ENCODE measurements at places on chromosomes 6 and 20.

DNA sequence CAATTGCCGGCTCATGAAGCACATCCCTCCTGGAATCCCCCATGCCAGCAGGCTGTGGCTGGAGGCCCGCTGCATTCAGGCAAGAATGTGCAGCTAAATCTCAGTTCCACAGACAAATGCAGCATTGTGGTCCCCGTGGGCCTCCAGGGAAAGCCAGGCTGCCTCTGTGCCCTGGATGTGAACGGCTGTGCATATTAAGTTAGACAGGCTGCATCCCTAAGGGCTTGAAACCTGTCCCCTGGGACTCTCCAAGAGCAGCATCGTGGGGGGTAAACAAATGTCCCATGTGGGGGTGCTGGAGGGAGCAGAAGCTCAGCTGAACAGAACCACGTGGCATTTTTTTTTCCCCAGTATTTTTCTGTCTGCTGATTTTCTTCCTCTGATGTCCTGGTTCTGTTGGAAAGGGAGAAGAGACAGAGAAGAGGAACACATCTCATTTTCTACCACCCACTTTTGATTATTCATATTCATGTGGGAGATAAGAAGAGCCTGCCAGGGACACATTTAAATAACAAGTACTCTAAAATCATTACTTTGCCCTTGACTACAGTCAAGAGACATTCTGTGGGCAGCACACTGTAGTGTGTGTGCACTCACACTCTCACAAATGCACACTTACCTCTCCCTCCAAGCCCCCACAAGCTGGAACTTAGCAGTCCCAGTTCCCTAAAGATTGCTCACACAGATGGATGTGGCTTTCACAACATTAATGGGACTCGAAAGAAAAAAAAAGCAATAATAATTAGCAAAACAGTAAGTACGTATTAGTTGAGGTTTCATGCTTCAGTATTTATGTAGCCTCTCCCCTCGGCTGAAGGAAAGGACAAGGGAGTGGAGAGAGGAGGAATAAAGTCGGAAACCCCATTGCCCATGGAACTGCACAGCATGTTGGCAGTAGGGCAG is 16.9 kb downstream of the GFOD1 start:
- no peak for DNase-seq

GRCh38 chr6:135181333-135182070 is 394 bp downstream of the MYB start:
- DNase-seq, result no peak

DNA sequence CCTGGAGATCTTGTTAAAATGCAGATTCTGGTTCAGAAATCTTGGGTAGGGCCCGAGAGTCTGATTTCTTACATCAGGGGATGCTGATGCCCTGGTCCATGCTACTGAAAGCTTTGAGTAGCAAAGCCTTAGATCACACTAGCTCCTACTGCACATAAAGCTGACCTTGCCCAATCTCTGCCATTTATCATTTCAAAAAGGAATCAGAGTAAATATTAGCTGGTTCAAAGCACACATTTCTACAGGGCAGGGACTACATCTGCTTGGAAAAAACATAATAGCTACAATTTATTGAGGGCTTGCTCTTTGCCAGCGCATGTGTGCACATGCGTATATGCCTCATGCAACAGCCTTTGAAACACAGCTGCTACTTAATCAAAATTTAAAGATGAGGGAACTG is 440.4 kb upstream of the ARID1B start:
- DNase-seq, result no peak

- DNase-seq, result no peak
Measured at GRCh38 chr6:25963426-25964123, 973 bp downstream of the TRIM38 start.

- no peak for DNase-seq
Measured at GRCh38 chr6:43588194-43588593, 12.2 kb downstream of the POLH start.

GRCh38 chr6:29965563-29965872 is 23.2 kb downstream of the HLA-A start:
- DNase-seq, result no peak

DNA sequence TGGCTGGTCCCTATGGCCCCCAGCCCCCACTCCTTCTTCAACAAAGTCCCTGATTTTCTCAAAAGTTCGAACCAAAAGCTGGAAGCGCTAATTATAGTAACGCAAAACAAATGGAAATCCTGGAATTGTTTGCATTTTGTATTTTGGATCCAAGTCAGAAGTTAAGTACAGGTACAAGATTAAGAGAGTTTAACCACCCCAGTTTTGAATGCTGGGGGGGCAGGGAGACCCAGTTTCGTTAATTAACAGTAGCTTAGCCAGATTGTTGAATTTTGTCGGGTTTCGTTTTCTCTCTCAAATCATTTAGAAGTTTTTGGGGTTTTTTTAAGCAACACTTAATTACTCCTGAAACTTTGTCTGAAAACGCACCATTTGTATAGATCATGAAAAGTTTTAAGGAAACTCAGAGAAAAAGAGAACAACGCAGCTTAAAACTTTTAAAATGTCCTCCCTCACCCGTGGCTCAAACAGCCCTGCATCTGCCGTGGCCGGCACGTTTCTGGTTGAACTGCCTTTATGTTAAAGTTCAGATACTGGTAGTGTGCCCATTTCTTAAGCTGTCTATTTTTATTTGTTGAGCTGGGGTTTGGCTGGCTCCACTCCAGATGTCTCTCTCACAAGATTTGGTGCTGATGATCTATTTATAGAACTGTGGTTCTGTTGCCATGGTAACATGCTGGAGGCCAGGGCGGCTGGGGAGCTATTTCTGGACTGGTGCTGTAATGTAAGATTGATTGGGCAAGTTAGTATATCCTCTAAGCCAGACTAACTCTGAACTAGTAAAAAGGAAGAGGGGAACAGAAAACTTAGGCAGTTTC is 55.0 kb downstream of the GNAS start:
- no peak for DNase-seq

GRCh38 chr6:105300090-105300489 is 102.8 kb downstream of the PREP start:
- no peak for DNase-seq

- DNase-seq, result no peak
Measured at GRCh38 chr6:114739656-114740055, 396.8 kb upstream of the HS3ST5 start.

GRCh38 chr20:34108616-34109174 is 3.3 kb downstream of the EIF2S2 start:
- DNase-seq, result no peak

- DNase-seq, result no peak
Measured at GRCh38 chr20:32337937-32338661, 20.0 kb upstream of the ASXL1 start.

GRCh38 chr20:25042531-25043498 is 15.1 kb downstream of the ACSS1 start:
- no peak for DNase-seq

DNA sequence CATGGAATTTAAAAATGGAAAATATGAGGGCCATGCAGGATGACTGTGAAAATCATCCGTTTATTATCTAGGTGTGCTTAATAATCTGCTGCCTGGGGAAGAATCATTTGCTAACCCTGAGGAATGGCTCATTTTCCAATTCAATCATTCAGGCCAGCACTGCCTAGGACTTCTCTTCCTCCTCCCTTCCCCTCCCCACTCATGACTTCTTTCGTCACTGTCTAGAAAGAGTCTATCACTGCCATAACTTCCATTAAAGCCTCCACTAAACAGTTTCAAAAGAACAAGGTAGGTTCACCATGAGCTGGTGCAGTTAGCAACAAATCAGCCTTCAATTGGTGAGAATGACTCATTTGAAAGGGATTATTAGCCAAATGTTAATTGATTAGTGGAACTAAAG is 43.9 kb downstream of the TSHZ2 start:
- DNase-seq, result no peak

GRCh38 chr20:63090052-63090451 is 83.3 kb upstream of the BHLHE23 start:
- no peak for DNase-seq

GRCh38 chr6:152272486-152272885 is 364.7 kb downstream of the SYNE1 start:
- DNase-seq, result no peak

DNA sequence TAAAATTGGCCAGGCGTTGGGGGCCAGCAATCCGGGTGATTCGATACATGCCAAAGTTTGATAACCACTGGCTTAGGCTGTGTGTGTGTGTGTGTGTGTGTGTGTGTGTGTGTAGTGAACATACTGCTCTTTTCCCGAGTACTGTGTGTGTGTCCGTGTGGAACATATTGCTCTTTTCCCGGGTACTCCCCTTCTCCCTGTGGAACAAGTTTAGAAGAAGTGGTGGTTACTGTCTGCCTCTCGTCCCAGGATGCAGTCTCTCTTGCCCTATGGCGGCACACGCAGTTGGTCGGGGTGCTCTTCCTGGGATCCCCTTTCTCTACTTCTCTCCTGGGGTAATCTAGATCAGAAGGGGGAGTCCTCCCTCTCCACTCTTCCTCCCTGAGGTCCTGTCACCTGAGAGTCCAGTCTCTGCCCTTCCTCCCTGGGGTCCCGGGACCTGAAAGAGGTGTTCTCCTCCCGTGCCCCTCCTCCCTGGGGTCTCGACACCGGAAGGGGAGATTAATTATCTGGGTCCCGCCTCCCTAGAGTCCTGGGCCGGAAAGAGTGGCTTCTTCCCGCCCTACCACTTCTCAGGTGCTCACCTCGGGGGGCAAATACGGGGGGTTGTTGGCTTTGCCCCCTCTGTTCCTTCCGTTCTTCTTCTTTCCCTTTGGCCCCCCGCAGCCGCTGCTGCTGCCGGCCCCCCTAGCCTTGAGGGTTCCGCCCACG is 516 bp downstream of the GTPBP2 start:
- peak; percentile 54 for DNase-seq

DNA sequence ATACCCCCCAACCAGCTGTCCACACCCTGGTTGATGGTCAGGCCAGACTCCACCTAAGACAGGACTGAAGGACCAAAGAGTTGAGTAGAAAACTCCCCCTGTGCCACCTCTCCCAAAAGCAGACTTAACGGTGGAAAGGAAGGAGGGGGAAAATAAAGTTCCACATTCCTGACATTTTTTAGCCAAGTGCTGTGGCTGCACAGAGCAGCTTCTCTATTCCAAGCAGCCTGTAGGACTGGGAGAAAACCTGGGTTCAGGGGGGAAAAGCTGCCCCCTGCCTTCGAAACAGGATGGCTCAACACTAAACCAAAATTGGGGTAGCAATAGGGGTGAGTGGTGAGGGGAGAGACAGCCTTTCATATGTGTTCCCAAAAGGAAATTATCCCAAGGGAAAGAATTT is 3.6 kb downstream of the TRAM2 start:
- DNase-seq, result no peak

GRCh38 chr20:50920997-50921396 is 10.2 kb downstream of the ADNP start:
- no peak for DNase-seq

DNA sequence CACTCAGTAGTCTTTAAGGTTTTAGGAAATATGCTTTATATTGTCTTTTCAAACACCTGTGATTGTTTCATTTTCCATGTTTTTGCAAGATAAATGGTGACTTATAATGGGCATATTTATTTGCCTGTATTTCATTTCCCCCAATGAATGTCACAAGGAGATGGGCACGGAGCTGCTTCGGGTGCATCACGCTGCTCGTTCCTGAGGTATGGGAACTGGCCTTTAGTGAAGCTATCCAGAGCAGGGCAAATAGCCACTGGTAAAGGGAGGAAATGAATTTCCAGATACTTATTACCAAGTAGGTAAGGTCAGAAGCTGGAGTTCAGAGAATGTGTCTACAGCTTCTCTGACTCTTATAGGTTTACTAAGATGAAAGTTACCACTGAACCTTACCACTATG is 3.7 kb downstream of the POU3F2 start:
- no peak for DNase-seq

DNA sequence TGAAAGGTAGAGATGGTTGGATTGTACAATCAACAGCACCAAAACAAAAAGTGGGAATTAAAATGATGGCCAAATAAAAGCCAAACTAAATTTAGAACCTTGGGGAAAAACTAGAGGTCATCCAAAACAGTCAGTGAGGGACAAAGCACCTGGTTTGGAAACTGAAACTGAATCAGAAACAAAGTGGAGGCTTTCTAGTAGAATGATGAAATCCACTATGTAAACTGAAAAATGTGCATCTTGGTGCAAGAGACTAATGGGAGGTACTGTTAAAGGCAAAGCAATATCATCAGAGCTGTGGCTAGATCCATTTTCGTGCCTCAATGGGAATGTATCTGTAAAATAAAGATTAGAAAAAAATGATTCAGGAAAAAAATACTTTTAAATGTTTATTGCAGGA is 380.0 kb upstream of the GJE1 start:
- no peak for DNase-seq

DNA sequence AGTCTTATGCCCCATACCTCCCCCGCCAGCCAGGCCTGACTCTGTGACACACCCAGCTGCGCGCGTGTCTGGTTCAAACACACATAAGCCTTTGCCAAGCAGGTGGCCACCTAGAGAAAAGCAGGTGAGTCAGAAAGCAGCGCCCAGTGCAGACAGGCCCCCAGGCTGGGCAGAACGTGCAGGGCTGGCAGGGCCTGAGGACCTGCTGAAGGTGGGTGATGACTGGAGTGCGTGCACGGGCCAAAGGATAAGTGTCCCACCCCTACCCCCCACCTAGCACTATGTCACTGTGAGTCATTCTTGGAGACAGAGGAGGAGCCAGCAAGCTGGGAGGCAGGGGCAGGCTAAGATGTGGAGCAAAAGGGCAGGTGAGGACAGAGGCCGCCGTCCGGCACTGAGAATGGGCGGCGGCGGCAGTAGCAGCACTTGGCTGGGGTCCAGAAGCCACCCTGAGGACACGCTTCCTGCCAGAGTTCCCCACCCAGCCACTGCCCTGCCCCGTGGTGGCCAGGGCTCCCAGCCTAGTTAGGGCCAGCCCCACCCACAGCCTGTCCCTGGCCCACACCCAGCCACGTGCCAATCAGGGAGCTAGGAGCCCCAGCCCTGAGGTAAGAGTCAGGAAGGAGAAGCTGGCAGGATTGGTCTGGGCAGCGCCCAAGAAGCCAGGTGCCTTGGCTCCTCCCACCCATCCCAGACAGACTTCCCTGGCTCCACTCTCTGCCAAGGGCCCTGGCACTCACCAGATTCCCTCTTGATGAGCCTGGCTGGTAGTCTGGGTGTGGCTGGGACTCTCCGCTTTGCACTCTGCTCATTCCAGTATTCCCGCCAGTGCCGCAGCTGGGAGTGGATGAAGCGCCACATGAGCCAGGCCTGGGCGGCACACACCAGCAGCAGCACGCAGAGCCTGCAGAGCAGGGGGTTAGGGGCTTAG is 72.7 kb downstream of the TRAM2 start:
- no peak for DNase-seq

DNA sequence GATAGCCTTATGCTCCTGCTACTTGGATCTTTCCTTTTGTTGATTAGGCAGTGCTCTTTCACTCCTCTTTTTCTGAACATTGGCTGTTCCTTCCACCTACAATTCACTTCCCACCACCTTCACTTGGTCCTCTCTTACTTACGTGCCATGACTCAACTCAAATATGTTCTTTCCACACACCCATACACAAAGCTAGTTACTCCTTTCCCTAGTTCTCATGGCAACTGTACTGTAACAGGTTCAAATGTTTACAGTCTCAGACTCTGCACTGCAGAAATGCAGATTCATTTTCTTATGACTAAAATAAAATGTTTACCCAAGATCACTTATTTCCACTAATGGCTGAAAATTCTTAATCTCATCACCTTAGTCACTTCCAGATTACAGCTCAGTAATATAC is 174.0 kb upstream of the TSHZ2 start:
- no peak for DNase-seq

GRCh38 chr20:9203081-9203447 is 134.2 kb downstream of the PLCB4 start:
- no peak for DNase-seq

- no peak for DNase-seq
Measured at GRCh38 chr6:158011980-158012566, 30.4 kb downstream of the SYNJ2 start.

- no peak for DNase-seq
Measured at GRCh38 chr6:16466800-16467553, 228.6 kb downstream of the GMPR start.

GRCh38 chr6:51199105-51199552 is 380.5 kb downstream of the TFAP2B start:
- DNase-seq, result no peak

All from activated naive CD4-positive, alpha-beta T cell (primary cell).